Central memory CD4-positive, alpha-beta T cell (primary cell): ENCODE measurements at places on chromosomes 5 and 9.

DNA sequence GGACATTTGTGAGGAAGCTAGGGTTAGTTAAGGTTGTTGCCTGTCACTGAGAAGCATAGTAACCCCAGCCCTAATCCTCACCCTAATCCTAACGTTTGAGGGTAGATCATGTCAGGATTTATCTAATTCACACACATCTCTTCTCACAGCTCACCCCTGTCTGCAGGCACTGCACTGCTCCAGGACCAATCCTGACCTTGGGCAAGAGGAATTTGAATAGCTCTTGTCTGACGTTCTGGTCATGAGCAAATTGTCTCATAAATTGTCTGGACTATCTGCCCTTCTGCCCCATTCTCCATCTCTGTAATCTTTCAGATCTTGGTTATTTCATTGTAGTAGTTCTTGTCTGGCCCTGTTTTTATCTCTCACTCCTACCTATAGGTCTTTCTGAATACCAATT, 18.7 kb downstream of the CRHBP start:
- no peak for DNase-seq

DNA sequence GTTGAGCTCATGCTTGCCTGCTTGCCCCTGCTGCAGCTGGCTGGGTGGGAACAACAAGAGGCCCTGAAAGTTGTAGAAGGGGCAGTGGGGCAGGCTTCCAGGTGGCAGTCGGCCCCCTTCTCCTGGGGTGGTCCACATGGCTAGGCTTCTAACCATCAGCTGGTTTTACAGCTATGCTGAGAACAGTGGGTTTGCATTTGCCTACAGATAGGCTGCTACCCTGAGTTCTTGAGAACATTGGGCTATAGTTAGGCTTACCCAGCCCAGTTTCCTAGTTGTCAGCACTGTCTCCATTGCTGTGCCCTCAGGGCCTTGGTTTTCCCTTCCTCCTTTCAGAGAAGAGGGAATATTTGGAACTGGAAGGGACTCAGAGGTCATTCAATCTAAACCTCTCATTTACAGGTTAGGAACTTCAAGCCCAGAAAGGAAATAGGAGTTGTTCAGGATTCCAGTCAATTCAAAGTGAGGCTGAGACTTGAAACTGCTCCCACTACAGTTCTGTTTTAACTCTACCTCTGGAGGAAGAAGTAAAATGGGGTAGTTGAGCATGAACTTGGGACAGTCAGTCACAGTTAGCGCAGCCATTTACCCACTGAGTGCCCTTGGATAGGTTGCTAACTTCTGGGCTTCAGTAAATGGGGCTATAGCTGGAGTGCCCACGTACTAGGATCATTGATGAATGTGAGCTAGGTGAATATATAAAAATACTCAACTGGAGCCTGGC, 11.5 kb downstream of the LARP1 start:
- no peak for DNase-seq

DNA sequence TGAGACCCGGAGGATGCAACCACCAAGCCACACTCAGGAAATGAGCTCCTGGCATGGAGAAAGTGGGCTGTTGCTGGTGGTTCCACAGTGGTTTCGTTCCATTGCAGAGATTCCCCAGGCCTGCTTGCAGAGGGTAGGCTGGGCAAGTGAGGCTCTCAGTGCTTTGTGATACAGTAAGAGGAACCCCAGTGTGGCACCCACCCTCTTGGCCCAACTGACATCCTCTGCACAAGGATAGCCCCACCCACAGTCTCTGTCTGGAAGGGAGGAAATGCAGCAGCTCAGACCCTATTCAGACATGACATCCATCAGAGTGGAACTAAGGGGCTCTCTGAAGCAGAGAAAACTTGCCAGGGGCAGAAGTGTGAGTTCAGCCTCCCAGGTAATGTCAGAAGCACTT, 69.6 kb upstream of the FSTL4 start:
- DNase-seq, result no peak

- no peak for DNase-seq
Observed at GRCh38 chr5:160009591-160009989, 651 bp downstream of the TTC1 start.

- no peak for DNase-seq
Observed at GRCh38 chr9:11933926-11934325, 759.3 kb upstream of the TYRP1 start.

DNA sequence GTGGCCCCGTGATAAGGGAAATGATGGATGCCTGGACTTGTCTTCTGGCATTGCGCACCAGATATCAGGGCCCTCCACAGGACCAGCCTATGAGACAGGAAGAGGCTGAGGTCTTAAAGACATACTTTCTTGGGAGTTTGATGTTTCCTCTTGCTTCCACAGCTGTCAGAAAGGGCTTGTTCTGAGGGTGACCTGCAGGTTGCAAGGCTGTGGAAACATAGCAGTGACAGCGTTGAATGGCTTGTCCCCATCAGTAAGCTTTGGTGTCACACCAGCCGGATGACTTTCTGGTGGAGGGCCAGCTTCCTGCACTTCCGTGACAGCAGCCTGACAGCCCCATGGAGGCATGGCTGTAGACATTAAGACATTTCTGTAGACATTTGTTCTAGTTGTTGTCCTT, 143.2 kb downstream of the C9orf152 start:
- no peak for DNase-seq

DNA sequence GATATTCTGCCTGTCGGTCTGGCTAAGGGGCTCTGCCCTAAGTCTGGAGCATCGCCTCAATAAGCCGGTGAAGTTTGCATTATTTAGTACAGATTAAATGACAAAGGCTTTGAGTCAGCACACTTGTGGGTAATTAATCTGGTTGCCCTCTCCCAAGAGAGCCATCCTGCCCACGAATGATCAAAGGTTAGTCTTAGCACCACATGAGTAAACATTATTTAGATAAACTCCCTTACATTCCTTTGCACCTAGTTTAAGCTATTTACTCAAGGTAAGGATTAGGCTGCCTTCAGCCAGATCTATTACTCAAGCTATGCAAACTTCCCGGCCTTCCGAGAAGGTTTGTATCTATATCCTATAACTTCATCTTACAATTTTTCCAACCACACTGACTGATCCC, 572.1 kb downstream of the CHSY3 start:
- no peak for DNase-seq

DNA sequence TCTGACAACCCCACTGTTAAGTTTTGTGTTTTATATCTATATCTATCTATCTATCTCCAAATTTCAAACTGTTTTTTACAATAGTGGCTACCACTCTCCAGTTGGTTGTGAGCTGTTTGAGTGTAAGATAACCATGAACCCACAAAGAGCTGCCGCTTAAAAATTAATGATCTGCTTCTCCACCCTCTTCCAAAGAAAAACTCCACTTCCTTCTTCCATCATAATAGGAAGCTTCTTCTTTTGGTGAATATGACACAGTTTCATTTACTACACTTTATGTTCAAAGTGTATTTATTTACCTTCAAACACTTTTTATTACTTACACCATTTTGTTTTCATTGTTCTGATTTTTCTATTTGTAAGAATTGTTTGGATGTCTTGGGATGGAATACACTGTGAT, 37.9 kb downstream of the SPZ1 start:
- DNase-seq, result no peak

DNA sequence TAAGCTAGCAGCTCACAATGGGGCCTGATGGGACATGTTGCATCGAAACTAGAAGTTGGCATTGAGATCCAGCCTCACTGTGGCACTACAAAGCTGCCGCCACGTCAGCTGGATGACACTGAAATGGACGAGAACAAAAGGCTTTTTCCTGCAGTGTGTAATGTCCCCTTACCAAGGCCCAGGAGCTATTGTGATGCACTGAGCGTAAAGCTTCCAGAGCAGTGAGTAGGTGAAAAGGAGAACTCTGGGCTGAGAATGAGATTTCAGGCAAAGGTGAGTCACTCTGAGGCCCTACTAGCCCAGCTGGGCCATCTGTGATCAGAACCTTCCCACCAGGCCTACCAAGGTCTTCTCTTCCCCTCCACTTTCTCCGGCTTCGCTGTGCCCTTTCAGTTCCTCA, 528.1 kb upstream of the KLF4 start:
- no peak for DNase-seq

- DNase-seq, result no peak
Observed at GRCh38 chr5:150636391-150637244, 3.8 kb upstream of the SYNPO start.

DNA sequence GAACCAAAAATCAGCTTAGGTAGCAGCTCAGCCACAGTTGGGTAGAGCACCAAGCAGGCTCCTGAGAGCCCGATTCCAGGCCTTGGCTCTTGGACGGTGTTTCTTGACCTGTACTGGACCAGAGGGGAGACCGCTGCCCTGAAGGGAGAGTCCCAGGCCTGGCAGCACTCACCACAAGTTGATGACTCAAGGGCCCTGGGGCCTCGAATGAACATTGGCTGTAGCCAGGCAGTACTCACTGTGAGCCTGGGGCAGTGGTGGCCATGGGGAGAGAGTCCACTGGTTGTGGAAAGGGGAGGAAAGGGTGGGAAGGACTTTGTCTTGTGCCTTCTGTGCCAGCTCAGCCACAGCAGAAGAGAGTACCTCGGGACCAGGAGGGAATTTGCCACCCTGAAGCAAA, 166.1 kb downstream of the EDIL3 start:
- DNase-seq, result no peak

GRCh38 chr5:149099920-149100319, 37.1 kb upstream of the SH3TC2 start:
- no peak for DNase-seq

DNA sequence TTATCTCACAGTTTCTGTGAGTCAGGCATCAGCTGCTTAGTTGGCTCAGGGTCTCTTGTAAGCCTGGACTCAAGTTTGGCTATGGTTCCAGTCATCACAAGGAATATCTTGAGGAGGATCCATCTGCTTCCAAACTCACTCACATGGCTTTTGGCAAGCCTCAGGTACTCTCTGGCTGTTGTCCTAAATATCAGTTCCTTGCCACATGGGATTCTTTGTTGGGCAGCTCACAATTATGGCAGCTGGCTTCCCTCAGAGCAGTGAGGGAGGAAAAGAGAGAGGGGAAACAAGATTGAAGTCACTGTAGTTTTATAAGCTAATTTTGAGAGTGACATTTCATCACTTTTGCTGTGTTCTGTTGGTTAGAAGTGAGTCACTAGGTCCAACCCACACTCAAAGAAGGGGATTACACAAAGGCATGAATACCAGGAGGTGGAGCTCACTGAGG, 144.5 kb downstream of the GCNT1 start:
- DNase-seq, result no peak

DNA sequence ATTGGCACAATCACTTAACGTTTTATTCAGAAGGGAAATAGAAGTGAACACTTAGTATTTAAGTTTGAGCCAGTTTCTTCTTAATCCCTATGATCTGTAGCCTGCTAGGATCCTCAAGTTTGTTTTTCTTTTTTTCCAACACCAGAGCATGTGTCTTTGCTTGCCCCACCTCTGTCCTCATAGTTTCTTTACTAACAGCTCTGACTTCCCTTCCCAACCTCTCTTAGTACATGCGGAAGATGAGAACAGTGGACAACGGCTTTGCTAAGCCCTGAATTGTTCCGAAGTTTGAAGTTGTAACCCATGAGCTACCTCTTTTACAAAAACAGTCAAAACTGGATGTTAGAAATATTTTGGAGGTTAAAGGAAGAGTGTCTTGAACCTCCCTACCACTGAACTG, 61.7 kb upstream of the TAF11L2 start:
- no peak for DNase-seq

GRCh38 chr9:104833696-104834095, 69.8 kb downstream of the NIPSNAP3B start:
- no peak for DNase-seq

- DNase-seq, result no peak
Observed at GRCh38 chr5:168528521-168529373, at the start of gene FBLL1. Gene FBLL1 (plus strand): TSS chr5:168529305. CDS start chr5:168529505, 200 bp downstream.

DNA sequence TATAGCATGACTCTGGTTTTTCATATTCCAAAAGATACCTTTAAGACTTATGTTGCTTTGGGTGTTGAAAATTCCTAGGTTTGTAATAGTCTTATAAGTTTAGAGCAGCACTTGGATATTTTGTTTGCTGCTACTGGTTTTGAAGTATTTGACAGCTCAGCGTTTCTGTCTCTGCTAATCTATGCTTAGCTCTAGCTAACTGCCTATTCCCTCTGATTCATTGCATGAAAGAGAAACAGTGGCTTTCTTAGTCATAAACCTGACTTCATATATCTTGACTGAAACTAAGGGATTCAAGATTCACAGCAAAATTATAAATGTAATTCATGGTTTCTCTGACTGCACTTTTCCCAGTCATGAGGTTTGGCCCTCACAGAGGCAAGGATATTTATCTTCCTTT, 35.6 kb upstream of the ANXA1 start:
- DNase-seq, result no peak

GRCh38 chr9:38288502-38288901, 104.0 kb upstream of the ALDH1B1 start:
- no peak for DNase-seq

GRCh38 chr5:69432412-69433206, 17.7 kb downstream of the MARVELD2 start:
- no peak for DNase-seq

DNA sequence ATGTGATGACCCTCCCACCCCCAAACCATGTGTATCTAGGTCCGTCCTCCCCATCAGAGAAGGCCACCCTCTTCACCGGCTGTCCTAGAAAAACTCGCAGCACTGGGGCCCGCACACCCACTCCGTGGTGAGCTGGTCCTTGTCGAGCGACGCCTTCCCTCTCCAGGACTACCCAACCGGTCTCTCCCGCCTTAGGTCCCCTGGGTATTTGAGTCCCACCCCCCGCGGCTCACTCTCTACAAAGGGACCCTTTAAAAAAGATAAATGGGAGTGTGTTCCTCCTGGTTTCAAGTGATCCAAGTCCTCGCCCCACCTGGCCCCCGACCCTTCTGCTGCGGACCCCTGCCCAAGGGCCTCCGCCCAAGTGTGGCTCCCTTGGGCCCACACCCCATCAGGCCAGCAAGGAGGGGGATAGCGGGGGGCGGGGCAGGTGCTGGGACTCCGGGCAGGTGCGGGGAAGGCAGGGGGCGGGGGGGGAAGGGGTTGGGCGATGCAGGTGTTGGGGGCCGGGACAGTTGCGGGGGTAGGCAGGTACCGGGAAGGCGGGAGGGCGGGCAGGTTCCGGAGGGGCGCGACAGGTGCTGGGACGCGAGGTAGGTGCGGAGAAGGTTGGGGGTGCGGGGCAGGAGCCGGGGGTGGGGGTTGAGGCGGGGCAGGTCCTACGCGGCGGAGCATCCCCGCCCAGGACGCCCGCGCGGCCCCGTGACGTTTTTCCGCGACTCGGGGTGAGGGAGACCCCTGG, 970 bp upstream of the ARRDC1 start:
- no peak for DNase-seq

- DNase-seq, result no peak
Observed at GRCh38 chr9:135711881-135712280, 9.9 kb downstream of the KCNT1 start.

- peak; percentile 68 for DNase-seq
Observed at GRCh38 chr9:136532799-136533774, 12.8 kb downstream of the NOTCH1 start.

DNA sequence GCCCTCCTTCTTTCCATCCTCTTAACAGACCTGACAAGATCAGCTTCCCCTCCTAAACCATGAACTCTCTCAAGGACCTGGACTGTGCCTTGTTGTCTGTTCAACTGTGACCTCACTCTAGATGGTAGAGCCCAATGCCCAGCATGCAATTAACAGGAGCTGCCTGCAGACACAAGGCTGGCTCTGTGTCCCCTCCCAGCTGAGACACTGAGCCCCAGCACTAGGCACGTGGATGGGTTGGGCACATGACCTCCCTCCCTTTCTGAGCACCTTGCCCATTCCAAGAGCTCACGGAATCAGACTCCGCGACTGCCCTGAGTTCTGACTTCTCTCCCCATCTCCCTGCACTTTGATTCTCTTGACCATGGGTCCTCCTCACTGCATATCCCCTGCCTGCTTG, 93.5 kb upstream of the LRRTM2 start:
- no peak for DNase-seq
